Hindlimb muscle (tissue), 1 donor: ENCODE measurements at places on chromosomes 3 and 15.

- no peak for DNase-seq
Measured at GRCh38 chr3:190279690-190280089, 42.6 kb downstream of the CLDN1 start.

DNA sequence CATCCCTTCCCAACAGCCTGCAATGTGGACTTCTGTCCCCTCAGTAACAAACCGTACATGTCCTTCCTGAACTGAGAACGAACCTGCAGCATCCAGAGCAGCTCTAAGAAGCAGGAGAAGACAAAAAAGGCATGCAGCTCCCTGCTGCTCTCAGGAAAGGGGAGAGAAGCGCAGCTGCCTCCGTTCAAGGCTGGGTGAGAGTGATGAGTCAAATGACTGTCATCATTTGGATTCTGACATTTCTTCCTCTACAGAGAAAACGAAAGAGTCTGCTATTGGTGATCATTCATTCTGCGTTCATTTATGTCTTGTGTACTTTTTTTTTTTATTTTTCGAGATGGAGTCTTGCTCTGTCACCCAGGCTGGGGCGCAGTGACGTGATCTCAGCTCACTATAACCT, 677.8 kb downstream of the FHIT start:
- no peak for DNase-seq

- no peak for DNase-seq
Measured at GRCh38 chr3:126798521-126798920, 94.5 kb downstream of the CHCHD6 start.

DNA sequence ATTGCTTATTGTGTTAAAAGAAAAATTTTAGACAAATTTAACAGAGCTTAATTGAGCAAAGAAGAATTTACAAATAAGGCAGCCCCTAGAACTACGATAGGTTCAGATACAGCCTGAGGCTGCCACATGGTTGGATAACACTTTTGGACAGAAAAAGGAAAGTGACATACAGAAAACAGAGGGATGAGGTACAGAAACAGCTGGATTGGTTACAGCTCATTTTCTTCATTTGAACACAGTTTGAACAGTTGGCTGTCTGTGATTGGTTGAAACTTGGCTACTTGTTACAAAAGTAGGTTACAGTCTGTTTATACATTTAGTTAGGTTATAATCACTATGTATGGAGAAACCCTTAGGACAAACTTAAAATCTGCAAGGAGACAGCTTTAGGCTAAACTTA, 46.0 kb downstream of the STARD9 start:
- DNase-seq = no peak

GRCh38 chr3:156474560-156475389, 80.1 kb downstream of the SSR3 start:
- no peak for DNase-seq
